ENCODE measurements at places on chromosomes 16 and 17.

GRCh38 chr17:2336215-2336851 lies at the start of gene TSR1:
Gene TSR1, minus strand, starts transcription at chr17:2336457. Its CDS starts 30 bp downstream, at chr17:2336427.
- peak; percentile 40 for DNase-seq

GRCh38 chr17:47239967-47240651 lies 13.5 kb upstream of the ITGB3 start:
- peak; percentile 83 for DNase-seq

- DNase-seq = no peak
Measured at GRCh38 chr17:39641883-39642282, 4.9 kb downstream of the STARD3 start.

- DNase-seq = no peak
Measured at GRCh38 chr16:59047114-59047513, 313.0 kb upstream of the GOT2 start.

DNA sequence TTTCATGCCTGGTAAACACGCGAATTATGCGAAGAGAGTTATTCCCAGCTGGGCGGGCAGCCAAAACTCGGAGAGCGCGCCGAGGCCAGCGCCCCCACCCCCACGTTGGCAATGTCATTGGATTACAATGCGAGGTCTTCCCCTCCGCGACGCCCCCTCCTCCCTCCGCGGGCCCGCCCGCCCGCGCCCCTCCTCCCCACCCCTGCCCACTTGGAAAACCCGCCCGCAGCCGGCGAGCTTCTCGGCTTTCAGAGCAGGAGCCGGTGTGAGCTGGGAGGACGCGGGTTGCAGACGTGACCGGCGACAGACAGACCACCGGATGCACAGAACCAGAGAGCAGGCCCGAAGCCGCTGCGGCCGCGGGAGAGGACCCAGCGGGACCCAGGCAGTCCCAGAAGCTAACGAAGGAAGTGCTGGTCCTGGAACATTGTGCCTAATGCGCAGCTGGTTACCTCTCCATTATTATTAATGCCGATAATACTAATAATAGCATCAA lies 4.0 kb downstream of the NOG start:
- no peak for DNase-seq

DNA sequence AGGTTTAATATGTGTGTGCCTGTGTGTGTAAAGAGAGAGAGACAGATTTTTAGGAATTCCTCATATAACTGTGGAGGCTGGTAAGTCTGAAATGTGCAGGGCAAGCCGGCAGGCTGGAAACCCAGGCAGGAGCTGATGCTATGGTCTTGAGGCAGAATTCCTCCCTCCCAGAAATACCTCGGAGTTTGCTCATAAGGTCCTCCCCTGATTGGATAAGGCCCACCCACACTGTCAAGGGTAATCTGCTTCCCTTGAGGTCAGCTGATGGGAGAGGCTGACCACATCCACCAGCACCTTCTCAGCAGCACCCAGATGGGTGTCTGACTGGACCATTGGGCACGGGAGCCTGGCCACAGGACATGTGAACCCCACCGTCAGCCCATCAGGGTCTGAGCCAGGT lies 42.4 kb downstream of the C16orf95 start:
- no peak for DNase-seq

- no peak for DNase-seq
Measured at GRCh38 chr17:41629826-41630670, 5.7 kb upstream of the KRT17 start.

- no peak for DNase-seq
Measured at GRCh38 chr17:35287286-35287811, 44.5 kb downstream of the SLFN5 start.

- no peak for DNase-seq
Measured at GRCh38 chr17:76385892-76386786, 1.7 kb downstream of the SPHK1 start.

- DNase-seq = no peak
Measured at GRCh38 chr16:49280841-49281371, 732 bp downstream of the CBLN1 start.

- no peak for DNase-seq
Measured at GRCh38 chr16:12339686-12340085, 363.2 kb downstream of the SNX29 start.

DNA sequence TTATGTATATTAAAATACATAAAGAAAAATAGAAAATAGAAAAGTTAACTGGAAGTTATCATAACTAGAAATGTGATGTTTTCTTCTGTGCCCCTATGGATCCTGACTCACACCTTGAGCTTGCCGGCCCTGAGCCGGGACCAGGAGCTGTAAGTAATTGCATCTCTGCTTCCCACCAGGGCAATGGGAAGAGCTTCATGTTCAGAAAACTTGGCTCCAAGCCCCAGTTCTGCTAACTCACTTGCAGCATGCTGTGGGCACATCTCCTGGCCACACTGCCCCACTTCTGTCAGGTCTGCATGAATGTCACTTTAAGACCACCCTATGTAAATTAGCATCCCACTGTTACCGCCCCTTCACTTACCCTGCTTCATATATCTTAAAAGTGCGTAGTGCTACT lies 37.2 kb downstream of the GNAO1 start:
- no peak for DNase-seq

DNA sequence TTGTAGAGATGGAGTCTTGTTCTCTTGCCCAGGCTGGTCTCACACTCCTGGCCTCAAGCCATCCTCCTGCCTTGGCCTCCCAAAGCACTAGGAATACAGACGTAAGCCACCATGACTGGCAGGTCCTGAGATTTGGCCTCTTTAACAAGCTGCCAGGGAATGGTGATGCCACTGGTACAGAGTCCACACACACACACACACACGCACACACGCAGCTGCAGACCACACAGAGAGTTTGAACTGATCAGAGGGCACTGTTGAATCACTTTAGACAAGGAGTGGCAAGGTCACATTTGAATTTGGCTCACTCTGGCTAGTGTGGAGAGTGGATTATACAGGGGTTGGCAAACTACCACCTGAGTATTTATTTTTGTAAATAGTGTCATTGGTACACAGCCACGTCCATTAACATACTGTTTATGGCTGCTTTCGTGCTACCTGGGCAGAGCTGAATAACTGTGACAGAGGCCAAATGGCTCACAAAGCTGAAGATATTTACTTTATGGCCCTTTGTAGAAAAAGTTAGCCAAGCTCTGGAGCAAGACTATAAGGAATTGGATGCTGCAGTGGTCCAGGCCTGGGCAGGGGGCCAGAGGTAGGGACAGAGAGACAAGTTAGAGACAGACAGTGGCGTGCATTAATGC lies 9.9 kb downstream of the ITPRIPL2 start:
- DNase-seq = no peak

DNA sequence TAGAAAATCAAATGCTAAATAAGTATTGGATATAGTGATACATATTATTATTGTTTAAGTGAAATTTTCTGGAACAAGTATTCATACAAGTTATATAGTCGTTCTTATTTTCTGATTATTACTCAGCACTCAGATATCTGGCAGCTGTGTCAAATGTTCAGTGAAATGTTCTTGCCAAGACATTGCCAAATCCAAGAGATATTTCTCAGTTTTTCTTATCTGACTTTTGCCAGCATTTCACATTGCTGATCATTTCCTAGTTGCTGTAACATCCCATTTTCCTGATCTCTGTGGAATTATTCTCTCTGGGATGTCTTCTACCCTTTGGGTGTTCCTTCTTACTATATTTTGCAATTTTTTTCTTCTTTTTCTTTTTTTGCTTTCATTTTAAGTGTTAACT lies 262.3 kb downstream of the KIF2B start:
- no peak for DNase-seq

- DNase-seq = no peak
Measured at GRCh38 chr17:4233668-4234258, 30.0 kb downstream of the ANKFY1 start.

DNA sequence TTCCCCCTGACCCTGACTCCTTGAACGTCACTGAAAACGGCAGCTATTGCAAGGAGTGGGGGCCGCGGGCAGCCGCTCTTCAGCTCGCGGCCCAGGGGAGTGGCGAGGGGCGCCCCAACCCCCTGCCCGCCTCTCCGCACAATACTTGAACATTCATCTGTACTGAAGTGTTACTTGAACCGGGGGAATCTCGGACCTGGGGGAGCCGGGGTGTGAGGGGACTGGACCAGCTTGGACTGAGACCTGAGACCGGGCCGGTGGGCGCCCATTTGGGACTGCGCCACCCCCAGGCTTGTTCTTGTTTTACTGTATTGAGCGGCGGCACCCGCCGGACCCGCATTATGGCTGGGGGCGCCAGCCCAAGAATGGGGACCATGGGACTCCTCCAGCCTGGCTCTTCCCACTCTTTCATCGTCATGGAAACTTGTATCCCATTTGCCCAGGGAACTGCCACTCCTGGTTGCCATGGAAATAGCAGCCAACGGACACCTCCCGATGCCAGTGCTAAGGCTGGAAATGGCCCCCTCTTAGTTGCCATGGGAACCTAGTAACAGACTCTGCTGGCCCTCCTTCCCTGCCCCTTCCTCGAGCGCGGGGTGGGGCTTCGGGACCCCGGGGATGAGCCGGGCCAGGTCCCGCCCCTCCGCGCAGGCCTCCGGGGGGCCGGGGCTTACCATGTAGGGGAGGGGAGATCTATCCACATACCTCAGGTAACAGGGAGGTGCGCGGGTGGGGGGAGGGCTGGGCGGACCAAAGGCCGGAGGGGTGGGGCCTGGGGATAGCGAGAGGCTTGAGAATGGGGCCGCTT lies 805 bp upstream of the ORAI3 start:
- DNase-seq = no peak

DNA sequence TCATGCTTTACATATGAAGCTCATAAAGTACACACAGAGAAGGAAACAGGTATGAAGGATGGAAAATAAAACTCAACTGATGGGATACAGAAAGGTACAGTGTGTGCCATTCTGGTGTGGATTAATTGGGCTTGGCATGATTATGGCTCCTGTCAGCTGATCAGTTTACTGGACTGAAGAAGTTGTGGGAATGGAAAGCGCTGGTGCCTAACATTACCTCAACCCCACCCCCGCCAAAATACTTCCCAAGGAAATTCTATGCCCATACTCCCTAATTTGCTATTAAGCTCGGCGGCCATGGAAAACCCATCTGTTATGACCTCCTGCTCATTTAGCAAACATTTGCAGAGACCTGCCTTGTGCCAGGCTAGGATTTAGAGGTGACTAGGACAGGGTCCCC lies 16.6 kb upstream of the PMFBP1 start:
- no peak for DNase-seq

- DNase-seq = no peak
Measured at GRCh38 chr17:39217734-39218369, 7.9 kb downstream of the STAC2 start.

GRCh38 chr16:10180771-10181163 lies 1.5 kb downstream of the GRIN2A start:
- no peak for DNase-seq

GRCh38 chr16:27515874-27516353 lies 33.8 kb downstream of the GTF3C1 start:
- no peak for DNase-seq

- DNase-seq = no peak
Measured at GRCh38 chr17:1511290-1511689, 5.1 kb downstream of the INPP5K start.

DNA sequence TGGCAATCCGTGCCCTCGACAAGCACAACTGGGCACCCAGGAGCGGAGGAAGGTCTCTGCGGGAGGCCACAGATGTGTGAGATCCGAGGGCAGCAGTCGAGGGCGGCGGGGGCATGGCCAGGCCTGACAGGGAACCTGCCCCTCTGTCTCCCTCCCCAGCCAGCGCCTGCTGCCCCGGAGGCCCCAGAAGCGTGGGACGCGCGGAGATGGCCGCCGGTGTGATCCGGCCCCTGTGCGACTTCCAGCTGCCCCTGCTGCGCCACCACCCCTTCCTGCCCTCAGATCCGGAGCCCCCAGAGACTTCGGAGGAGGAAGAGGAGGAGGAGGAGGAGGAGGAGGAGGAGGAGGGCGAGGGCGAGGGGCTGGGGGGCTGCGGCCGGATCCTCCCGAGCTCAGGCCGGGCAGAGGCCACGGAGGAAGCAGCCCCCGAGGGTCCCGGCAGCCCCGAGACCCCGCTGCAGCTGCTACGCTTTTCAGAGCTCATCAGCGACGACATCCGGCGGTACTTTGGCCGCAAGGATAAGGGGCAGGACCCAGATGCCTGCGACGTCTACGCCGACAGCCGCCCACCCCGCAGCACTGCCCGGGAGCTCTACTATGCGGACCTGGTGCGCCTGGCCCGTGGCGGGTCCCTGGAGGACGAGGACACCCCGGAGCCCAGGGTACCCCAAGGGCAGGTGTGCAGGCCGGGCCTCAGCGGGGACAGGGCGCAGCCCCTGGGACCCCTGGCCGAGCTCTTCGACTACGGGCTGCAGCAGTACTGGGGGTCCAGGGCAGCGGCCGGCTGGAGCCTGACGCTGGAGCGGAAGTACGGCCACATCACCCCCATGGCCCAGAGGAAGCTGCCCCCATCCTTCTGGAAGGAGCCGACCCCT lies 1.7 kb downstream of the PERCC1 start:
- no peak for DNase-seq

GRCh38 chr16:83908798-83909197 lies 9.9 kb downstream of the MLYCD start:
- DNase-seq = no peak

DNA sequence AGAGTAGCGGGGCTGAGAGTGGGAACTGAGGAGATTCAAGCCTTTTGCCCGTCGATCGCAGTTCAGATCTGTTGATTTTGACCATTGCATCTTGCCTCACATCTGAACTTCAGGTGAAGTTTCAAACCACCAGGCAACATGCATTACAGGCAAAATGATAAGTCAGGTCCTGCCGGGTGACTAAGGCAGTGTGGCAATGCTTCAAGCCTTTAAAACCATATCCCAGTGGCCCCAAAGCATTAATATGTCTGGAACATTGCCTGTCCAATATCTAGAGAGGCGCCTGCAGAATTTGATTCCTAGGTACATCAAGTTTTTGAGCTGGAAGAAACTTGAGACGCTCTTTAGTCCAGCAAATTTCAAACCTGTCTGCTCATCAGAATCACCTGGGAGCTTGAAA lies 502.8 kb downstream of the MAF start:
- no peak for DNase-seq
